Fibroblast of gingiva (primary cell): ENCODE measurements at places on chromosomes 1 and 21.

DNA sequence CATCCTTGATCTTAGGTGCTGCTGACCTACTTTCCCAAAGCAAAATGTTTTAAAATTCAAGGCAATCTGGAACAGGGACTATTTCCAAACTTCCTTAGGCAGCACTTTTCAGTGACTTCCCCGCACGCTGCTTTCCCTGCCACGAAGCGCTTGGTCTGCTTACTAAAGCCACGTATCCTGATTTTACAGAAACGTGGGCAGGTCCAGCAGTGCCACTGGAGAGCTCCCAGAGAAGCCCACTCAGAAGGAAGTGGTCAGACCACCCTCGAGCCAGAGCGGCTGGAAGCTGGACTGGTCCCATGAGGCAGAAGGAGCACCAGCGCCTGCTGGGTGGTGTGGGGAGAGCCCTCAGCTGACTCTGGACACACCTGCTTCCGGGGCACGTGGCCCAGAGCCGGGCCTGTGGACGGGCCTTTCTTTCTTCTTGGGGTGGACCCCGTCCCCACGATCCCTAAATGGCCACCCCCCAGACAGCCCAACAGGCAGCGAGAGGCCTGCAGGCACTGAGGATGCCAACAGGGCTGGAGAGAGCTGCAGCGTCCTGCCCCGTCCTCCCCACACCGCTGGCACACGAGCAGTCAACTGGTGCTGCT lies 23.2 kb downstream of the PTTG1IP start:
- no peak for DNase-seq

DNA sequence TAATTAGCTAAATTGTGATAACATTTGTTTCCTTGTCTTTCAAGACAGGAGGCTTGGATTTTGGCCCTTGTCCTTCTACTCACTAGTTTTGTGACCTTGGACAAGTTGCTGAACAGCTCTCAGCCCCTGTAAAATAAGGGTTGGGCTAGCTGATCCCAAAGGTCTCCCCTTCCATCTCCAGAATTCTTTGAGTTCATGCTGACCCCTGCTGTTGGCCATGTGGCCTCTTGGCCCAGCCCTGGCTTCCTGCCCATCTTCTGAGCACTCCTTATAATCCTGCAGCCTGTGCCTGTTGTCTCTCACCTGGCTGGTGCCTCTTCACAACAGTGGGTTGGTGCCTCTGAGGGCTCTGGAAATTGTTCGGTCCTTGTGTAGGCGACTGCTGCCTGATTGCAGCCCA lies 10.1 kb downstream of the PTGFRN start:
- no peak for DNase-seq

DNA sequence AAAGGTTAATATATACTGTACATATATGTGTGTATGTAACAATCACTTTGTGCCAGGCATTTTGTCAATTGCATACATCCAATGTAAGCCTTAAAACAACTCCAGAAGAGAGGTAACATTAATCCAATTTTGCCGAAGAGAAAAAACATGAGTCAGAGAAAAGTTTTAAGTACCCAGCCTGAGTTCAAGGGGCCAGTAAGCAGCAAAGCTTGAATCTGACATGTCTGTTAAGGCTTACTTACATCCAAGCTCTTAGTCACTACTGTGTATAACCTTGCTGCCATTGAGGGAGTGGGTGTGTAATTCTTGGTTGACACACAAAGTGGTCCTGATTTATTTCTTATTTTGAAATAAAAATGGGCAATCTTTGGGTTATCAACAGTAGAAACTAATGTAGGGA lies 360.4 kb upstream of the LYPLAL1 start:
- no peak for DNase-seq

DNA sequence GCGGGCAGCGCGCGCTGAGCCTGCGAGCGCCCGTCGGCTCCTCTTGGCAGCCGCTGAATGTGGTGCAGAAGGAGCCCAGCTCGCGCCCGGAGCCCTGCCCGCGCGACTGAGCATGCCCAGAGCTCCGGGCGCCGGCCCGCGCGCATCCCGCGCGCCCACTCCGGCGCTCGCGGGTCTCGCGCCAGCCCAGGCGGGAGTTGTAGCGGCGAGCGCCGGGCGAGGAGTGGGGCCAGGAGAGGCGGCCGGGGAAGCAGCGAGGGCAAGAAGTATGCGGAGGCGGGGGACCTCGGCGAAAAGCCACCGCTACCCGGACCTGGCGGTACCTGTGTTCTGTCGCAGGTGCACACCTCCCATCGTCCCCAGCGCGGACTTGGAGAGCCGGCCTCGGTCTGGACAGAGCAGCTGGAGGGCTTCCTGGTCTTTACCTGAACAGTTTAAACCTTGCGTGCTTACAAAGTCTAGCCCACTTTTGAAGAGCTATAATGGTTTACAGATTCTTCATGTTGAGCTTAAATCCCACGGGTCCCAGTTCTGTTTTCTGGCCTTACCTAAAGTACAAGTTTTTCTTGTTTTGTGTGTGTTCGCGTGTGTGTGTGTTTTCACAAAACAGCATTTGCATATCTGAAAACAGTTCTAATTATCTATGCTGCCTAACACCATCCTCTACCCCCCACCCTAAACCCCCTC lies at the start of gene DDAH1:
TSS of gene DDAH1 (minus strand) at position 61 of the 687 bp plus-strand sequence. CDS start 114 bp downstream, outside the sequence.
- peak; percentile 65 for DNase-seq

- no peak for DNase-seq
Observed at GRCh38 chr1:172623748-172624147, 35.2 kb upstream of the FASLG start.

- DNase-seq = no peak
Observed at GRCh38 chr1:166902279-166902678, 26.2 kb upstream of the TADA1 start.

GRCh38 chr1:170790175-170790574 lies 126.2 kb downstream of the PRRX1 start:
- no peak for DNase-seq

GRCh38 chr1:207866471-207867135 lies 44.3 kb downstream of the CD34 start:
- DNase-seq = peak; percentile 89

GRCh38 chr21:39675993-39676661 lies 63.4 kb downstream of the B3GALT5 start:
- DNase-seq = no peak

DNA sequence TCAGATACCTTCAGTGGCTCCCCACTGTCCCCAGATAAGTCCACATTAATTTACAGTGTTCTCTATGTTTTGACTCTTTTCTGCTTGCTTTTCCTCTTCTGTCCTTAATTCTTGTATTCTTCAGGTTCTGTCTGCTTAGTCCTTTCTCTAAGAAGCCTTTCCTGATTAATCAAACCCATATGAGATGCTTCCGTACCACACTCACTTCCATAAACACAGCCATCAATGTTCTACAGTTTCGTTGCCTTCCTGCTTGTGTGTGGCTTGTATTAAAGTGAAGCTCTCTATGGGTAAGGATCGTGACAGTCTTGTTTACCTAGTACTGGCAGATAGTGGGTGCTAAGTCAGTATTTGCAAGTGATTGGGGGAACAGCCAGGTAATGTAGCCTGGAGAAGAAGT lies 75.9 kb downstream of the PRDM2 start:
- DNase-seq = peak; percentile 64

- DNase-seq = no peak
Observed at GRCh38 chr1:196481616-196482015, 126.6 kb downstream of the KCNT2 start.

DNA sequence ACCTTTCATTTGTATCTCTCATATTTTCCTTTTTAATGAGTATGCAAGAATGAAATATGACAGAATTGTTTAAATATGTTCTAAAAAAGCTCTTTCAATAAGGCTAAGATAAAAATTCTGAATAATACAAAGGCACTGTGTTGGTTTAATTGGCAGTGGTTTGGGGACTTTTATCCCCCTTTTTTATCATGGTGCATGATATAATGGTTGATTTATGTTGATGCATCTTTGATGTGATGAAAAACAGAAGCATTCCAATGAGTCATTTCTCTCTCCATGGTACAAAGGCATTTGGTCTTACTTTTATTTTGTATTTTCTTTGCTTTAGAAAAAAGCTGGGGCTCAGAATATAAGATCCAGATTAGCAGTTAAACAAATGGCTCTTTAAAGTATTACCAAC lies 127.2 kb upstream of the GREM2 start:
- DNase-seq = no peak

DNA sequence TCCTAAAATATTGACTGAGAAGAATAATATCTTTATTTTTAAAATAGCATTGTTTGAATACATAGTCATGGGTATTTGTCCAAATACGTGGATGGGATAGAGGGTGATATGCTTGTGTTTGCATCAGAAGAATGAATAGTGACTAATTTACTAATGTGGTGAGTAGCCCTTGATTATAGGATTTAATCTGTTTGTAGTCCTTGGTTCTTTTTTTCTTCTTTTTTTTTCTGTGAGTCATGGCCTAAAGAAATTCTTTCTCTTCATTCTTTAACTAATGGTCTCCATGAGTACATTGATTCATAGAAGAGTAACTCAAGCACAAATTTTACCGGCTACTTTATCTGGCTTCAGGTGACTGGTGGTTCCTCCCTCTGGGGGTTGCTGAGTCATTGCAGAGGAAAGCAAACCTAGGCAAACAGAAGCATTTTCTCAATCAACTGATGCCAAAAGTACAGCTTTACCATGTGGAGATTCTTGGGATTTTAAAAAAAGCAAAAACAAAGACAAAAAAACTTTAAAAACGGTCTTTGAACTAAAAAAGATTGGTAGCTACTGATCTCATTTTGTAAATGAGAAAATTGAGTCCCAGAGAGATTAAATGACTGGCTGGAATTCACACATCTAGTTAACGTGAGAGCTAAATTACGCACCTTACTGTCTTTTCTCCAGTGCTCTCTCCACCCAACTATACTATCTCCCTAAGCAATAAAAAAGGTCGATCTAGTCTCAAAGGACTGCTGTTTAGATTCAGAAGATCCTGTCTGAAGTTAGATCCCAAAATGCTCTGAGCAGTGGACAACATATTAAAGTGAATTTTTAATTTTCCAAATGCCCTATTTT lies 40.5 kb downstream of the AK5 start:
- peak; percentile 28 for DNase-seq

- DNase-seq = no peak
Observed at GRCh38 chr1:160748181-160748877, 9.3 kb downstream of the SLAMF7 start.

DNA sequence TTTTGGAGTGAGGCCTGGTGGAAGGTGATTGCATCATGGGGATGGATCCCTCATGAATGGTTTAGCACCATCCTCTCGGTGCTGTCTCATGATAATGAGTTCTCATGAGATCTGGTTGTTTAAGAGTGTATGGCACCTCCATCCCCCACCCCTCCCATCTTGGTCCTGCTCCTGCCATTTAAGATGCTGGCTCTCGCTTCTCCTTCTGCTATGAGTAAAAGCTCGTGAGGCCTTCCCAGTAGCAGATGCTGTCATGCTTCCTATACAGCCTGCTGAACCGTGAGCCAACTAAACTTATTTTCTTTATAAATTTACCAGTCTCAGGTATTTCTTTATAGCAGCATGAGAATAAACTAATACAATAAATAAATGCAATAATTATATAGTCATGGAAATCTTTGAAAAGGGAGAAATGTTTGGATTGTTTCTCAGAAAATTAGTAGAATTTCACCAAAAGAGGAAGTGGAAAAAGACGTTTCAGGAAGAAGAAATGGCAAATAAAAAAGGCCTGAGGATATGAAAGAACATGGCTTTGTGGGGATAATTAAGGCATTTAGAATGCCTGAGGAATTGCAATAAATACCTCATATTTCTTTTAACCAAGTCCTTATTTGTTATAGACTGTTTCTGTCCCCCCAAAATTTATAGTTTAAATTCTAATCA lies 451.2 kb upstream of the ADGRL4 start:
- no peak for DNase-seq

DNA sequence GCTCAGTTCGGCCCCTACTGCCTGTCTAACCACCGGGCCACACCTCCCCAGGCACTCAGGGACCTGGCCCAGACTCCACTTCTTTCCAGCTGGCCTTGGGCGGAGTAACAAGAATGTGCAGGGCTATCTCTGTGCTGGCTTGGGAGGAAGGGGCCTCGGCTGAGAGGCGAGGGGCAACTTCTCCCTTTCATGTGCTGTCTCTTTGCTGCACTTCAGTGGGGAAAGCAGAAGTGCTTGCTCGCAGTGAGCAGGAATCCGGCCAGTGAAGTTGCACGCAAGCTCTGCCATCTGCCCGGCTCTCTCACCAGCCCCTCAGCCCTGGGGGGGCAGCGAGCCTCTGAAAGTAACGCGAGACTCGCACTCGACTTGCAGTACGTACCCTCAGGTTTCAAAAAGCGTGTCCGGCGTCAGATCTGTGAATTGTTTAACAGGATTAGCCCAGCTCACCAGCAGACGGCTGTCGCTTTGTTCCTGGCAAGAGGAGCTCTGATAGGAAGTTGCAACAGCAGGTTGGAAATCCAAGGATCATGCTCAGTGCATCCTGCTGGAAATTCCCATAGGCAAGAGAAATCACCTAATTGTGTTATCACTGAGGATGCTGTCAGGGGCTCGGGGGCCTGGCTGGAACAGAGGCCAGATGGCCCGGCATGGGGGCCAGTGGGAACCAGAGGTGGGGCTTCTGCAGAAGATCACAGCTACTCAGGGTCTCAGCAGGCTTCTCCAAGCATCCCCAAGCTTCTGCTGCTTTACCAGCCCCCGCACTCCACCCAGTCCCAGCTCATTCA lies 221.1 kb downstream of the NPHP4 start:
- DNase-seq = peak; percentile 3

GRCh38 chr1:248821101-248821500 lies 4.6 kb downstream of the SH3BP5L start:
- peak; percentile 67 for DNase-seq

- peak; percentile 81 for DNase-seq
Observed at GRCh38 chr1:55064861-55065263, 25.5 kb downstream of the PCSK9 start.

GRCh38 chr1:93615582-93616150 lies 66.0 kb downstream of the BCAR3 start:
- peak; percentile 16 for DNase-seq

DNA sequence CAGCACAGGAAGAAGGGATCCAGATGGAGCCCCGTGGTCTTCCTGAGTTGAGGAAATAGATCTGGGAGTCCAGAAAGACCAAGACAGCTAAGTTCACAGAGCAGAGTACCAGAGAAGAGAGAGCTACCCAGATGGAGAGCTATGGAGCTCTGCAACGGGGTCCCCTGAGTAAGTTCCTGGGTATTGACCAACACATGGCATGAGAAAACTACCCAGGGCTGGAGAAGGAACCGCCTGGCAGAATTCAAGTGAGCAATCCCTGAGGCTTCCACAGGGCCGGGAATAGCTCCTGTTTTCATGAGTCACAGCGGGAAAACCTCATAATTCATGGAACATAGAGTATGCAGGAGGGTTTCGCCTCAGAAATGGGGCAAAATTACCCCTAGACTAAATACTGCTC lies 19.7 kb downstream of the STPG1 start:
- peak; percentile 66 for DNase-seq

DNA sequence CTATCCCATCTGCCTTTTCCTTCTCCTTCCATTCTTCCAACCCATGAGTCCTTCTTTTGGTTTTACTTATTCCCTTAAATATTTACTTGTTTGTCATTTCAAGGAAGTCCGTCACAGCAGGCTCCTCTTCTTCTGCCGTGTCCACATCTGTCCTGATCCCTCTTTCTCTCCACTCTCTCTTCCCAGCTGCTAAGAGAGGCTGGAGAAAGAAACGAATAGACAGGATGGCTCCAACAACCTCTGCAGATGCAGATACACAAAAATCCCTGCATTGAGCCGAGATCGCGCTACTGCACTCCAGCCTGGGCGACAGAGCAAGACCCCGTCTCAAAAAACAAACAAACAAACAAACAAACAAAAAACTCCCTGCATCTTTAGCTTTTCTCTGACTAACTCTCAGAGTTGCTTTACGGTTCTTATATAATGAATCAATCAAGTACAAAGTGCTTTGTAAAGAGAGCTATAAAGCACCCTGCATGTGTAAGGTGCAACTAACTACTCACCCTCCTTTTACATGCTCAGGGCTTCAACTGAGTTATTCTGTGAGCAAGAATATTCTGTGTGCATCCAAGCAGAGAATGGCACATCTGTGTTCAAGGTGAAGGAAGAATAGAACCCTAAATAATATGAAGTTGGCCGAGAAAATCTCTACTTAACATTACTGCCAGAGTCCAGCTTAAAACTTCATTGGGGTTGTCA lies 3.8 kb upstream of the SAMD13 start:
- no peak for DNase-seq
